ENCODE measurements at places on chromosomes 6 and 20.

DNA sequence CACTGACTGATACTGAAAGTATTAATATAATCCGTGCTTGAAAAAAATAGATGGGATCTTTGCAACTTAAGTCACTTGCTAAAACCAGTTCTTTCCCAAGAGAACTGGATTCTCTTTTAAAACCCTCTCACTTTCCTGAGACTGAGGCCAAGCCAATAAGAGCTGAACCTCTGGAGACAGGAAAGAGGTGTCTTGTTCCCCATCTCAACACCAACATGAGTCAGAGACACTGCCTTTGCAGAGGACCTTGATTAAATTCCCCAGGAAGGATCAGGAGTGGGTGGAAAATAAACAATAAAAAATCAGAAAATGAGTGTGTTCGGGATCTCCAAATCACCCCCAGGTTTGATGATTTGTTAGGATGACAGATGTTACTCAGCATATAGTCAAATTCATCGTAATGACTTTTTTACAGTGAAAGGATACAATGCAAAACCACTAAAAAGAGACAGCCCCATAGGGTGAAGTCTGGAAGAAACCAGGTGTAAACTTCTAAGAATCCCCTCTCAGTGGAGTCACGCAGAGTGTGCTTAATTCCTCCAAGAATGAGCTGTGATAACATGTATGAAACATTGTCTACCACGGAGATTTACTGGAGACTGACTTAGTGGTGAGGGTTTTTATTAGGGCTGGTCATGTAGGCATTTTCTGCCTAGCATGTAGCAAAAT, 122.8 kb upstream of the BEND3 start:
- DNase-seq = no peak

DNA sequence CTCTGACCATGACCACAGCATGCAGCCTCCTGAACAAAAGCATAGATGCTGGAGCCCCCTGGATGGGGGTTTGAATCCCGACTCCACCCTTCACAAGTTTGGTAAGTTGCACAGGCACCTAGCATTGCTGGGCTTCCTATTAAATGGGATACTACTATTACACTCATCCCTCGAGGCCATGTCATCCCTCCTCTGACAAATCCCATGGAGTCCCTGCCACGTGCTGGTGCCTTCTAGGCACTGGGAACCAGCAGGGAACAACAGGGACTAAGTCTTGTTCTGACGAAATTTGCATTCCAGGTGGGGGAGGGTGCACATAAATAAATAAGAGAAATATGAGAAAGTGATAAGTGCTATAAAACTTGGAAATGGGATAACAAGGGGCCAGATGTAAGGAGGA, 15.3 kb upstream of the SIRPA start:
- no peak for DNase-seq

DNA sequence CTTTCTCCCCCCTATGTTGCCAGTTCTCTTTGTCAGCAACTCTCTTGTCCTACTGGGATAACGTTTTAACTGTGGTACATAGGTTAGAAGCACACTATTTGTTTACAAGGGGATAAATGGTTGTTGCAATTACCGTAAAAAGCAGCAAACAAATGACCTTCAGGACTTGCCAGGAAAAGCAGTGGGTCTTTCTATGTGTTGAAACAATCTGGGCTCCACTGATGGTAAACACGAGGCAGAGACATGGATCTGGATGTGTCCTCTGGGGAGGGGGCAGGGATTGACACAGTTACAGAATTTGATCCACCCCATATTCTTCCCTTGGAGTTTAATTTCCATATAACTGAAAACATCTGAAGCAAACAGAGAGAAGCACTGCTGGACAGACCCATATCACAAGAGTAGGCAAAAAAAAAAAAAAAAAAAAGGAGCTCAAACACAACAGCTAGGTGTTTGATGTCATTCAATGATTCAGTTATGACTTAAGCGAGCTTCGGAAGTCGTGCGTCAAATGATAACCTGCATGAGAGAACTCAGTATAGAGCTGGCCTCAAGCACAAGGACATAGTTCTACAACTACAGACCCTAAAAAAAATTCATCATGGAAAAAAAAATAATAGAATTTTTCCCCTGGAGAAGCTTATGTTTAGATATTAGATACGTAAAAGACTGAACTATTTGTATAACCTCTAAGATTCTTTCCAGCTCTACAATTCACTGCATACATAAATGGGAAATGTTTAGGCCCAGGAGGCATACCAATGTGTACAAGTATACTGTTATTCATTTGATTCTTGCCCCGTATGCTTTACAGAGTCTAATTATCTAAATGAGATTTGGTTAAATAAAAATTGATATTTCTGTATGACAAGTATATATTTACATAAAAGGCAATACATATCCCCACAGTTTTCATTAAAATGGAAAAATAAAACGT, 127.7 kb downstream of the ALDH8A1 start:
- no peak for DNase-seq

DNA sequence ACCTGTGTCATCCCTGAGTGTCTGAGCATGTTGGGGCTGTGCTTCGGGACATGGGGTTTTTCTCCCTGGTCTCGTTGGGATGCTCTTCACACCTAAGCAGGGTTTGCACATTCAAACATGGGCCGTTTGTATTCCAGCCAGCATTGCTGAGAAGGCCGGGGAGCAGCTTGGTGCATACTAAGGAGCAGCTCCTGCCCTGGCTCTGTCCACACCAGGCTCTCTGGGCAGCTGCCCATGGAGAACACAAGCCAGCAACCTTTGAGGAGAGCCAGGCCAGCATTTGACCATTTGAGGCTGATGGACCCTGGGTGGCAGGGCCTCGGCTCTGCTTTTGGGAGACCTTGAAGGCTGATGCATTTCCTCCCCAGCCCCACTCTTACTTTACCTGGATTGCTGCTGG, 92.1 kb downstream of the PHACTR3 start:
- DNase-seq = no peak

DNA sequence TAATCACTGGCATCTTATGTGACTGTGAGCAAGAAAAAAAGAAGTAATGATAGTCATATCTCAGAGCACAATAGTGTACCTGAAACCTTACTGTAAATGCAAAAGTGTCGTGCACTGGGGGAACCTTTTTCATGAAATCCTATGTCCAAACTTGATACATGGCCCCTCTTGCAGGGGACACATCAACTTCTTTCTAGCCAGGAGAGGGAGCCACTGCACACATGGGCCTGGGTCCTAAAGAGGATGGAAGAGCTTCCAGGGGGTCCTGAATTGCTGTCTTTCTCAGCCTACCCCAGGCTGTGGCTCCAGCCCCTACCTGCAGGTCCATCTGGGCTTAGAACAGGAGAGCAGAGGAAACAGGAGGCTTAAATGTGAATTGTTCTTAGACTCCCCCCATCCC, 165.7 kb downstream of the SOD2 start:
- DNase-seq = no peak

GRCh38 chr6:26249707-26249956, 115.4 kb upstream of the BTN3A2 start:
- no peak for DNase-seq

DNA sequence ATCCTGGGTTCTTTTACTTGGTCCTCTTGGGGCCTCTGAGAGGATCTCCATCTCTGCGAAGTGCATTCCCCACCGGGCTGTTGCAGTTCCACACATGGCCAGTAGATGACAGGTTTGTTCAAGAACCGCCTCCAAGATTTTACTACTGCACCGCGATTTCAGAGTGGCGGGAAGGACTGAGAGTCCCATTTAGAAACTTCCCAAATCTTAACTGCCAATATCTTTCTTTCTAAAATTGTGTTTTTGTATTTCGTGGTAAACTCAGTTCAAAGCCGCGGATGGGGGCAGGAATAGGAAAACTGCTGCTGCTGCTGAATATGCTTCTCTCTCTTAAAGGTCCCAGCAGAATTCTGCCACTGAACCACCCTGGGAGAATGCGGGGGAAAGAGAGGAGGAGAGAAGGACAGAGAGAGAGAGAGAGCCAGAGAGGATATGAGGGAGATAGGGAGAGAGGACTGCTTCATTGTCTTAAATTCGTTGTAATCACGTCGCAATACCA, 8.6 kb upstream of the BTNL2 start:
- peak; percentile 70 for DNase-seq

- DNase-seq = no peak
These were observed 56.3 kb downstream of the FOXO3 start for GRCh38 chr6:108616973-108617372.

DNA sequence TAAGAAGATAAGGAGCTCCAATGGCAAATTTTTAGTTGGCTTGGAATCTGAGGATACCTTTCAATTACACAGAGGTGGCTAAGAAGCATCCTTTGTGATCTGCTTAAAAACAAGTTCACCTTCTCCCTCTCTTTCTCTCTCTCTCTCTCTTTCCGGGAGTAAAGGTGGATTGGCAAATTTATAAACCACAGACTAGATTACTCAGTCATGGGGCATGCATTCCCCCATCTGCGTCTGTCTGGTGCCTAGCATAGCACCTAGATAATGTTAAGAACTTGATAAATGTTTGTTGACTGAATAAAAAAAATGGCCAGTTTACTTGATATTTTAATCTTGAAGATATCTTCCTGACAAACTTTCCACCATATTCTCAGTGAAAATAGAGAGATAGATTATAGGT, 312.3 kb downstream of the CDC5L start:
- no peak for DNase-seq

- no peak for DNase-seq
These were observed 3.3 kb downstream of the EZR start for GRCh38 chr6:158815907-158816306.

GRCh38 chr20:12723811-12724210, 285.0 kb upstream of the SPTLC3 start:
- DNase-seq = no peak

GRCh38 chr6:19210849-19211590, 626.1 kb upstream of the ID4 start:
- DNase-seq = no peak

- no peak for DNase-seq
These were observed 108.5 kb upstream of the KCNK16 start for GRCh38 chr6:39430871-39431523.

DNA sequence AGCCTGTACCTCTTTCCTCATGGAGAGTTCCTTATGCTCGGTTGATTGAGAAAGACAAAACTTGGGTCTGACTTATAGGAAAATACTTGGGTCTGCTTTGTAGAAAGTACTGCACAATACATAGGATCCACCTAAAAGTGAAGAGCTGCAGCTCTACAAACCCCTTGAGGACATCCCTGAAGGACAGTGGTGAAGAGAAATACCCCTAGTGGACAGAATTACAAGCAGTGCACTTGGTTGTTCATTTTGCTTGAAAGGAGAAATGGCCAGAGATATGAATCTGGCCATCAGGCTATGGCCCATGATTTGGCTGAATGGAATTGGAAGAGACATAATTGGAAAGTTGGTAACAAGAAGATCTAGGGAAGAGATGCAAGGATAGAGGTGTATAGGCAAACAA, 8.3 kb downstream of the CD24 start:
- no peak for DNase-seq

GRCh38 chr20:7940341-7940740, at the start of gene HAO1:
Gene HAO1, minus strand, starts transcription at chr20:7940458. Its CDS starts 36 bp downstream, at chr20:7940422.
- no peak for DNase-seq

DNA sequence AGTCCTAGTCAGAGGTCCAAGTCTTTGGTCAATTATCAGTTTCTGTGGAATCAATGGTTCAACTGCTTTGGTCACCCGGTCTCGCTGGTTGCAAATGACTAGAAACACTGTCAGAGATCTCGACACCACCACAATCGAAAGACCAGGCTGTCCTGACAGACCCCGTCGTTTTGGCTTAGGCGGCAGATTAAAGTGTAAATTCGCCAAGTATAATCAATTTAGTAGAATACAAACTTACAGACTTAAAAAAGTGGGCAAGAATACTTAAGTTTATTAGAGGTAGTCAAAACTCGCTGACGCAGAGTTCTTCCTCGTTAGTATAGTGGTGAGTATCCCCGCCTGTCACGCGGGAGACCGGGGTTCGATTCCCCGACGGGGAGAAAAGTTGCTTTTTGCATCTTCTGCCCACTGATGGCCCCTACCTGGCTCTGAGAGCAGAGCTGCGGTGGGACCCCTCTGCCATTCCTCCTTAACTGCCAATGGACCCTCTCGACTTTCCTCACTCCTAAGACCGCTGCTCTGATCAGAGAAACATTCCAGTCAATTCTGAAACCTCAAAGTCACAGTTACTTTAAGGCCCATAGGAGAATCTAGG, 30.6 kb upstream of the ZNF184 start:
- peak; percentile 72 for DNase-seq

DNA sequence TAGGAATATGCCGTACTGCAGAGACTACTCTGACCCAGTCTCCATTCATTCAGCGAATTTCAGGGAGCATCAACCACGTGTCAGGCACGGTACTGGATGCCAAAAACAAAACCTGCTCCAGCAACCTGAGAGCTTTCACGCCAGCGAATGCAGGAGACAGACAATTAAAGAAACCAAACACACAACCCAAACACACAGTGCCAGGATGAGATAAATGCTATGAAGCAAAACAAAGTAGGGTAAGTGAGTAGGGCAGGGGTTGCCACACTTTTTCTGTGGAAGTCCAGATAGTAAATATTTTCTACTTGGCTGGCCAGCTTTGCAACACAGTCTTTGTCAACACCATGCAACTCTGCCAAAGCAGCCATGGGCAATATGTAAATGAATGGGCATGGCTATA, 10.0 kb downstream of the MOCS1 start:
- DNase-seq = no peak

DNA sequence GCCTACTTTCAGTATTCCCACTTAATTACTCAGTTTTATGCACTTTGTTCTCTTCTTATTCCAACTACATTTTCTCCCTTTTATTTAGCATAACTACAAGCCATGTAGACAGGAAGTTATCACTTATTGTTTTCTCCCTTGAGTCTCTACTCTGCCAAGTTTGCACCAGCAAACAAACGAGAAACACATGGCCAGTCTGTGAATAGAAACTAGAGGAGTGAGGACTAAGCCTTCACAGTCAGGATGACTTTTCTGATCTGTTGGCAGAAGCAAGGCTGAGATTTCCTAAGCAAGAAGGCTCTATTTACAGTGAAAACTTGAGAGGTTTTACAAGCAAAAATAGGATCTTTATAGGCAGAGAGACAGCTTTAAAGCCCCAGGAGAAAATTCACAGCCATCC, 69.8 kb upstream of the TINAG start:
- no peak for DNase-seq

GRCh38 chr6:11810039-11810541, 31.5 kb upstream of the ADTRP start:
- DNase-seq = no peak

GRCh38 chr6:25223490-25223991, 55.6 kb upstream of the CARMIL1 start:
- DNase-seq = peak; percentile 65

- no peak for DNase-seq
These were observed 34.1 kb downstream of the SESN1 start for GRCh38 chr6:109060571-109060970.

DNA sequence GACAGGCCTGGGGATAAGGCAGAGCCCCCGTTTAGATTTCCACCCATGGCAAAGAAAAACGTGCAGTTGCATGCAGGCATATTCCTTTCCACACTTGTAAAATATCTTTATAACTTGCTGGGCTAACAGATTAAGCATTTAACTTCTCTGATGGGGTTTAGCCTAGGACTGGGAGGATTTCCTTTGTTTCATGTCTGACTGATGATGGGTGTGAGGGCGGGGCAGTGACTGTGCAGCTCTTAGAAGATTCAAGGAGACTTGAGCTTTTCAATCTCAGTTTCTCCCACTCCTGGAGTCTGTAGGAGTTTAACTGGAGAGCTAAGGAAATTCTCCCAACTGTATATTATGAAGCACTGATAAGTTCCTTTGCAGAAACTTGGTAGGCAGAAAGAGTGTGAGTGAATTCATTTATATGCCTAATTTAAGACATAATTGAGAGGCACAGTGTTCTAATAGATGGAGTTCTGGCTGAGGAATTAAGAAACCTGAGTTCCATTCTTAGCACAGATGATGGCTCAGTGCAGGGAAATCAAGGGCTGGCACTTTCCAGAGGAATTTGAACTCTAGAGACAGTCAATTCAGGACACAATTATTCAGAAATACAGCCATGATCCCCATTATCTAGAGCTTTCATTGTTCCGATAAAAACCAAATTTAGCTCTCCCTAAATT, 214.6 kb upstream of the CNR1 start:
- DNase-seq = no peak
